ENCODE measurements at places on chromosomes 11 and 22.

DNA sequence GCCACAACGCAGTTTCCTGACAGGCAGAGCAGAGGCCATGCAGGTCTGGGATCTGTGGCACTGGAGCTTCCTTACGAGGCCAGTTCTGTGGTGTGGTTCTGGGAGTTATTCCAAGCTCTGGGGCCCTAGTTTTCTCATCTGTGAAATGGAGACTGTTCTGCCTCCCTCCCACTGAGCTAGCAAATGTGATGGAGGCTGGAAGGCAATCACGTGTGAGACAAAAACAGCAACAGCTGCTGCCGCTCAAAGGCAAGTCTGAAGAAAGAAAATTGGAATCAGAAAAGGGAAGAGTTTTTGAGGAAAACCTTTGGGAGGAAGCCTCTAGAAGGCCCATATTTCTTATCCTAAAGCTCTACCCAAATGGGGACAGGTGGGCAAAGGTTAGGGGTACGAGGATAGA, 8.3 kb upstream of the RIC3 start:
- no peak for DNase-seq

DNA sequence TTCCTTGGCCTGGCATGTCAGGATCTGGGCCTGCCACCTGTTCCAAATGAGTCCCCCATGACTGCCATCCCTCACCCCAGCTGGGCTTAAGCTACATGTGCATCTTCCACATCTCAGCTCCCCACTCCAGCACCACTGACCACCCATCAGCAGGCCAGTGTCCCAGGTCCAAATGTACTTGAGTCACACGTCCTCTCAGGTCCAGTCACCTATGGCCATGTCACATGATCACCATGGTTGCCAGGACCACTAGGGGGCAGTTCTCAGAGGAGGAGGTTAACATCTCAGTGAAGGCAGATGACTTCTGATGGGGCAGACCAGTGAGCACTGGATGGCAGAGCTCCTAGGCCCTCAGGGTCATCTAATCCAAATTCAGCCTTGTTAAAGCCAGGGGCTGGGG, 41.9 kb upstream of the WNT11 start:
- DNase-seq = no peak

GRCh38 chr11:116972691-116973090, 125.5 kb downstream of the SIK3 start:
- no peak for DNase-seq

- no peak for DNase-seq
Observed at GRCh38 chr11:20002312-20003216, 157.7 kb downstream of the DBX1 start.

DNA sequence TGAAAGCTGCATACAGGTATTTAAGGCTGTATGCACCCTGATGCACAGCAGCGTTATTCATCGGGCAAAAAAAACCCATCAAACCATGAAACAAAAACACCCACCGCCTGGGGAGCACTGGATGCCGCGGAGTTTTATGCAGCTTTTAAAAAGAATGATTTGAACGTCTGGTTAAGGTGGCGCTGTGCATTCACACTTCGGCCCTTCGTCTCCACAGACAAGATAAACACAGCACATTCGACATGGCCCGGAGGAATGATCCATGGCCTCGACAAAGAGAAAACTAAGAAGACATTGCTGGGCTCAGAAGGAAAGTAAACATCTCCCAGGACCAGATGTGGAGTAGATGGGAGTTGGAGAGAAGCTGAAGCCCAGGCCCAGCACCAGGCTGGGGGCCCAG, 40.8 kb upstream of the GAL start:
- DNase-seq = no peak

DNA sequence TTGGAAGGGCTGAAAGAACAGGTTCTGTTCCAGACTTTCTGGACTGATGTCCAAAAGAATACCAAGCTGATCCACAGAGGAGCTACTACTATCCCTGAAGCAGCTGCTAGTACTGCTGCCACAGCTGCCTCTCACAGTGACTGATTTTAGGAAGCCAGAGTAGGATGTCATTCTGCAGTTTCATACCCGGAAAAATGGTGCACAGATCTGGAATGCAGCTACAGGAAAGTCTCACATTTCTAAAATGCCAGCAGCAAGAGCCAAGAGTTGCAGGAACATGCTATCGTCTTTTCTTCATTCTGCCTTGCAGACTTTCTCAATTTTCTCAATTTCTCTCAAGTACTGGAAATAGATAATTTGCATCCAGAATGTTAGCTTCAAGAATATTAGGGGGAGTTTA, 19.4 kb upstream of the CCDC179 start:
- no peak for DNase-seq

- DNase-seq = no peak
Observed at GRCh38 chr11:28231475-28231874, 123.3 kb downstream of the METTL15 start.

- DNase-seq = no peak
Observed at GRCh38 chr11:10122326-10123197, 171.5 kb downstream of the SBF2 start.
